ENCODE measurements at places on chromosomes 2 and 18.

DNA sequence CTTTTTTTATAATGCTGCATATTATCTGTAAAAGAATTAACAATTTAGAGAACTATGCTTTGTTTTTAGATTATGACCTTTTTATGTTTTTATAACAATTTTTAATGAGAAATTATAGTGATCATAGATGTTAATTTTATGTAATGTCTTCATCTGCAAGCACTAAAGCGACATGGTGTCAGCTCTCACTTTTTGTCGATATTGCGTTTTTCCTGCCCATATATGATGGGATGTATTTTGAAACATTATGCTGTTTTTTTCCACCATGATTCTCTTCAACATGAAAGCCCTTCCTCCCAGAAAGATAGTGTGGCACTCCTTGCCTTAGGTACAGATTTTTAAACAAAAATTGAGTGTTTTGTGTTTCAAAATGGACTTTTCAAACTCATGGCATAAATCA lies 104.3 kb downstream of the KCNH7 start:
- no peak for DNase-seq

DNA sequence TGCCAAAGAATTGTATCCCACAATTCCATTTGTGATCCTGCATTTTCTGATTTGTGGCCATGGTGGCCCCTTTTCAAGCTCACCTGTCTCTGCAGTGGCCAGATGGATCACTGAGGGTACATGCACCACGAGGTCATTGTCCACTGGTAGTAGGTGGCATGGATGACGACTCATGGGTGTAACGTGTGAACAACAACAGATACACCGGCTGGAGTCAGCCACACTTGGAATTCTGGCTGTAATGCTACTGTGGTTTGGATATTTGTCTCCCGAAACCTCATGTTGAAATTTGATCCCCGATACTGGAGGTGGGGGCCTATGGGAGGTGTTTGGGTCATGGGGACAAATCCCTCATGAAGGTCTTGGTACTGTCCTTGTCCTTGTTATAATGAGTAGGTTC lies 102.2 kb upstream of the TAF1B start:
- no peak for DNase-seq

GRCh38 chr2:131493199-131493968 lies 1.2 kb upstream of the MZT2A start:
- DNase-seq: no peak

GRCh38 chr2:9356261-9356660 lies 67.1 kb downstream of the ITGB1BP1 start:
- no peak for DNase-seq

GRCh38 chr2:239693761-239694415 lies 293.1 kb upstream of the HDAC4 start:
- no peak for DNase-seq

DNA sequence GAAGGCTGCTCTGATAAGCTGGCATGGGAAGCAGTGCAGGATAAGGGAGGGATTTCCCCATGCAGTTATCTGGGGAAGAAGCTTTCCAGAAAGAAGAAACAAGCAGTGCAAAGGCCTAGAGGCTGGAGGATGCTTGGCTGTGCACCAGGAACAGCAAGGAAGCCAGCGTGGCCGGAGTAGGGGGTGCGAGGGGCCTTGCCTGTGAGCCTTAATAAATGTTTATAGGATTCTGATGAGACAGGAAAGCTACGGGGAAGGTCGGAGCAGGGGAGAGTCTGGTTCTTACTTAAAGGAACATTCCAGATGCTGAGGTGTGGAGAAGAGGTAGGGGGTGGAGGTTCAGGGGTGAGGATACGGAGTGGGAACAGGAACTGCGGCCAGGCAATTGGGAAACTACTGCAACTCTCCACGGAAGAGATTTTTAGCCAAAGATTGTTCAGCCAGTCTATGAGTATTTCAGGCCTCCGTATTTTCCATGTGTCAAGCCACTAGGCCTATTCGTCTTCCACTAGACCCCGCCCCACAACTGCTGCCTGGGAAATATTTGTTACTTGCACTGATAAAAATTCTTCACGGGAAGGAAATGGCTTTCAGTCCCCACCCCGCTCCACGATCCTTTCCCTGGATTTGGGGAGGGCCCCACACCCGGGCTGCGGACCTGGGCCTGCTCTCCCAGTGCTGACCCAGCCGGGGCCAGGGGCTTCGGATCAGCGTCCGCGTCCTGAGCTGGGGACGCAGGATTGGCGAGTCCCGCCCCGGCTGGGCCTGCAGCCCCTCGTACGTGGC lies 516 bp downstream of the EIF2AK2 start:
- DNase-seq: peak; percentile 15

GRCh38 chr2:150159300-150159699 lies 328.2 kb downstream of the RND3 start:
- DNase-seq: no peak

- no peak for DNase-seq
These were observed 15.7 kb upstream of the COX7A2L start for GRCh38 chr2:42376758-42377157.

GRCh38 chr2:236993-237539 lies 26.8 kb downstream of the SH3YL1 start:
- DNase-seq: no peak

DNA sequence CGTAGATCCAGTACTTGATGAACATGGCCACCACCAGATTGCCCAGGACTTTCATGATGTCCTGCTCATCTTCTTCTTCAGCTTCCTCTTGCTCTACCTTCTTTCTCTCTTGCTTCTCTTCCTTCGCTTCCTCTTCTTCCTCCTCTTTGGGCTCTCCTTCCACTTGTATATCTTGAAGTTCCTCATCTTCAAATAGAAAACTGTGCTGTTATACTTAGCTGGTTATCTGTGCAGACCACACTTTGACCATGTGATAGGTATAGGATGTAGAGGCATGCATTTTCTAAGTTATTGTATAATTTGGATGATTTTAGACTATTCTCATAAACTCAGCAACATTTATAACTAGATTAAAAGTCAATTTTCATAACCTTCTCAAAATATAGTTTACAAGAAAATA lies 263.4 kb downstream of the NAPG start:
- no peak for DNase-seq

Data from activated CD8-positive, alpha-beta memory T cell treated with anti-CD3 and anti-CD28 coated beads, Interleukin-2, amount 50 U/mL, for 4 hours (primary cell).